Activated T-helper 1 cell treated with Interleukin-2 at 50 U/mL for 16 hours (primary cell): ENCODE measurements at places on chromosomes 4 and X.

GRCh38 chrX:129462707-129463106 lies 60.6 kb downstream of the SMARCA1 start:
- no peak for DNase-seq

DNA sequence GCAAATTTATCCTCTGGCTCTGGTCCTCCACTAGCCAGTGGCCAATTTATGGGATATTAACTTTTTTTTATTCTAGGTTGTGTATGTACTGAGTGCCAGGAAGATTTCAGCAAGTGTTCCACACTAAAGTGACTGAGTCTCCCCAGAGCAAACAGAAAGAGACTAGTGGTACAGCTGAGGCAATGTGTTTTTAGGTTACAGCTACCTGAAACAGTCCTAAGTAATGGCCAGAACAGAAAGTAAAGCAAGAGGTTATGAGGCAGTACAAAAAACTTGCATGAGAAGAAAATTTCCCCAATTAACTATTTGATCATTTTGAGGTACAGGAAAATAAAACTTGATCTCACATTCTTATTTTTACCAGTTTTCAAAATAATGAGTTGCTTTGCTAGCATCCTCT lies 31.2 kb downstream of the PRDM8 start:
- no peak for DNase-seq

GRCh38 chr4:166625018-166625637 lies 609.2 kb downstream of the SPOCK3 start:
- no peak for DNase-seq

GRCh38 chrX:66698273-66699204 lies 59.7 kb upstream of the EDA2R start:
- no peak for DNase-seq

DNA sequence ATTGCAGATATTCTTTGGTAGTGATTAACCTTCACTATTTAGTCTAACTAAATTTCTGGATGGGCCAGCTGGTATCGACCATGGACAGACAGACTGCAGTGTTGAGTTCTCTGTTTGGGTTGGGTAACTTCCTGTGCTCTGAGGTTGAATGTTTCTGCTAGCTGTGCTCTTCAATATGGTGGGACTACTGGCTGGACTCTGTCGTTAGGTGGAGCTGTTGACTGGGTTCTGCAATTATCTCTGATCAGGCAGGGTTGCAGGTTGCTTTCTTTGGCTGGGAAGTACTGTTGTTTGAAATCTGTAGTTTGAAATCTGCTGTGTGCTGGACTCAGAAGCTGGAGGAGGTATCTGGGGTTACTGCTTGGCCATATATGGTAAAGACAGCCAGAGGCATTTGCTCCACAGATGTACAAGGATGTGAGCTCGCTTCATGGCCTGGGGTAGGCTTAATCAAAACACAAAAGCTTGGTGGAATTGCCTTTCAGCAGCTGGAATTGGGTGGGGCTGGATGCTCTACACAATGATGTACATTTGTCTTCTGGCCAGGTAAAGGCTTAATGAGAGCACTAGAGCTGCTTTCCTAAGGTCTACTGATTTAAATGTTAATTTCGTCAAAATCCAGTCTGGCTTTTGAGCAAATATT lies 1472.0 kb downstream of the FAM133A start:
- no peak for DNase-seq
